ENCODE measurements at places on chromosomes 12 and 14.
A peak's percentile ranks its signal among the peaks of the same experiment; 100 is the strongest.

- no peak for DNase-seq
Measured at GRCh38 chr12:112989806-112990205, 11.5 kb downstream of the OAS2 start.

DNA sequence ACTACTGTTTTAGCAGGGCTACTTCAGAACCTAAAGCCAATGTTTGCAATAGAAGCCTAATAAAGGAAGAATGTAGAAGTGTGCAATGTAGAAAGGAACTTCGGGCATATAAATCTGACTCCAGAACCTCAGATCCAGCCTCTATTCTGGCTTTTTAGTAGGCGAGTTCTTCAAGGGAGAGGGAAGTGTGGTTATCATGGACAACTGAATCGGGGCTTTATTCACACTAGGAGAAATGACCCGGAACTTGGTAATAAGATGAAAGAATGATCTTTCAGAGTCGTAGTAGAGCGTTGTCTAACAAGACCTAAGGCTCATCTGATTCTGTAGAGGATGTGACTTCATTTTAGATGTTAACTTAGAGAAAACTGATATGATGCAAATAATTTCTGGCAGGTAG is 72.9 kb downstream of the CRADD start:
- DNase-seq, result no peak

GRCh38 chr14:67413806-67414769 is 2.1 kb upstream of the PLEK2 start:
- DNase-seq, result no peak

DNA sequence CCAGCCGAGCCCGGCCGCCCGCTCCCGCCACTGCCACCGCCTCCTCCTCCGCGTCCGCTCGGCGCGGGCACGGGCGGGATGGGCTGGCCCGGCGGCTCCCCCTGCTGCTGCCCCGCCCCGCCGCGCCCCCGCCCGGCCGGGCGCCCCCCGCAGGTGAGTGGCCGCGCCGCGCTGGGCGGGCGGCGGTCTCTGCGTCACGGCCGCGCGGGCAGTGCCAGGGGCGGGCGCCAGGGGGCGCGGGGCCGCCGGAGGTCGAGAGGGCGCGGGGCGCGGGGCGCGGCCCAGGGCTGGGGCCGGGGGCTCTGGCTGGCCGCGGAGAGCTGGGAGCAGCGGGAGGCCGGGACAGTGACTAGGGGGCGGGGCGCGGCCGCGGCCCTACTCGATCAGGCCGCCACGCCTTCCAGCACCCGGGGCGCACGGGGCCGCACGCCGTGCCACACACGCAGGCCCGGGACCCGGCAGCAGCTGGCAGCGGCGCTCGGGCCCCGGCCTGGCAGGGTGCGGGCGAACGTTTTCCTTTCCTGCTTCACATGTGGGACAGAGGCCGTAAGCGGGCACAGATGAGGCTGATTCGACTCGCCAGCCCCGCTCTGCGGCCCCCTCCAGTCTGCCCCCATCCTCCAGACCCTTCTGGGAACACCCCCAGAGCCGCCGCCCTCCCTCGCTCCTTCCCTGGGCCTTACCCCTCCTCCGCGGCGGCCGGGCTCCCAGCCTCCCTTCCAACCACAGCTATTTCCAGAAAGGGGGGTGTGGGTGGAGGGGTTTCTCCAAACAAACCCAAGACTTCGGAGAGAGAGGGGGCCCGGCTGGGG is 2.4 kb upstream of the TNS2 start:
- peak; percentile 88 for DNase-seq

DNA sequence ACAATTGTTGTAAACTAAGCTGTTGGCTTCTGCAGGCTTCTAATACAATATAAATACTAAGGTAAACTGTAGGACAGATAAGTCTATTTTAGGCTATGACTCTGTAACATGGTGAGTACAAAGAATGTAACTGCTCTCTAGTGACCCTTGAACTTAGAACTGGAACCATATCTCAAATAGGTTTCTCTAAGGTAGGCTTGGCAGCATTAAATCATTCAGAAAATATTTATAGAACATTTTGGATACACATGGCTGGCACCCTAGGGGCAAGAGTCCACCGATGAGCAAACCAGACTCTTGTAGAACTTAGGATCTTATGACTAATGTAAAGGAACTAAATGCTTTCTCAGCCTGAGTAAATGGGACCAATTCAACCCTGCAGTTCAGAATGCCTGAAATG is 19.4 kb upstream of the SLC25A3 start:
- DNase-seq, result no peak

DNA sequence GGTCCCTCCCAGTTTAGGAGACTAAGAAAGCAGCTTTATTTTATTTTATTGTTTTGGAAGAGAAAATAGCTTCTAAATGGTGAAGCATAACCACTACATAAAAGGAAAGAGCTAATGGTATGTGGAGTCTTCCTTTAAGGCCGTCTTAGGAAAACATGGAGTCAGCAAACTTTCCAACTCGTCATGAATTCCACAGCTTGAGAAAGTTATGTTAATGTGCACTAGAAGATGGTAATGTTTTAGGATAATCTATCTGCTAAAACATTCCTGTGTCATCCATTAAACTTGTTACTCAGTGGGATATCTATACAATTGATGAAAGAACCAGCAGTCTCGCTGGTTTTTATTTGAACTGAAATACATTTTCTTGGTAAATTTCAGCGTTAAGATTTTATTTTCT is 448.4 kb upstream of the SEL1L start:
- no peak for DNase-seq

DNA sequence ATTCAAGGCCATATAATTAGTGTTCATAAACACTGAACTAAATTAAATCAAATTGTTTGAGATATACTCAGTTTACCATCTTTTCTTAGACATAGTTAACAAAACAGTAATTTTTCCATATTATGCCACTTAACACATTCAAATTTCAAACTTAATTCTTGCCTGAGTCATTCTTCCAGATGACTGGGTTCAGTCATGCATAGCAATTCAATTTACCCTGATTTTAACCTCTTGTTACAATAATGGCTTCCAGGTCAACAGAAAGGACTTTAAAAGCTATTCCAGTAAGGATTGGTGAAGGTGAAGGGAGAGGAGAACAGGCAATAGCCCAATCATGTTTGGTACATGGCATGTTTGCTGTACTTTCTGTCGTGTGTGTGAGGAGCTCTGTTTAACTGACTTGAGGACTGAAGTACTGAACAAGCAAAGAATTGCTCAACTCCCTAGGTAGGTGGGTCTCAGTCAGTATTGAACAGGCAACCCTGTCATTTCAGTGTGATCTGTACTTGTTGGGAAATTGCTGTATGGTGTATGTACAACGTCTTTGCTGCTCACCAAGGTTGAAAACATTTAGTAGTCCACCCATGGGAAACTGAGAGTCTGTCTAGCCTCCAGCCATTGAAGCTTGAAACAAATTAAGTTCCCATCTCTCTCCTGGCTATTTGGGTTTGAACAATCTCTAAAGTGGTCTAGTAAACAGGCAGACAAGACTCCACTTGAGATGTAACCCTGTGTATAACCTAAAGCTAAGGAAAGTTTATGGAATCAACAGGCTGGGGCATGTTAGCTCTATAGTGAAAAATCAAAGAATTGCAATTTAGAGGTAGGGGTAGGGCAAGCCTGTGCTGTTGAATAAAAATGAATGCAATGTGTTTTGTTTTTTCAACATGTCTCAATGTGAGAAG is 327.2 kb downstream of the BTG1 start:
- DNase-seq, result no peak

GRCh38 chr12:81208187-81208911 is 130.5 kb downstream of the ACSS3 start:
- no peak for DNase-seq

GRCh38 chr12:31234053-31234840 is 91.7 kb downstream of the SINHCAF start:
- DNase-seq, result no peak

DNA sequence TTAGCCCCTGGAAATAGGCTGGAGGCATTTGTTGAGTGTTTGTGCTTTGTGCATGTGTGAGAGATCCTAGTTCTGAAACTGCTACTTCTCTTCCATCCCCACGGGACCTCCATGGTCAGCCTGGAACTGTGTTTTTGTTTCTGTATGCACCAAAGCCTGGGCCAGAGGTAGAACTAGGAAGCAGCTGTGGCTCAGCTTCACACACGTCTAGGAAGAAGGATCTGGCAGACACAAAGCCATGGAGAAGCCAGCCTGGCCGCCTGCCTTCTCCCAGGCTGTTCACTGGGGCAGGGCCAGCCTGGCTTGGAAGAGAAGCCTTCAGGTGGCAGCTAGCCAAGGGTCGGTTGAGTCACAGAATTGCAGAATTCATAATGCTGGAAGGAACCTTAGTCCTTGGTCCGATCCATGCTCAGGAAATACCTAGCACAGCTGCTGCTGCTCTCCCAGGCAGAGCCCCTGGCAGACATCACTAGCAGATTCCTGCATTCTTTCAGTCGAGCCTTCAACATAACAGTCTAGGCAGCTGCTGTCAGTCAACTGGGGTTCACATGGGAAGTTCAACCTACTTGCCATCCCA is 27.0 kb downstream of the RIN3 start:
- DNase-seq, result no peak

DNA sequence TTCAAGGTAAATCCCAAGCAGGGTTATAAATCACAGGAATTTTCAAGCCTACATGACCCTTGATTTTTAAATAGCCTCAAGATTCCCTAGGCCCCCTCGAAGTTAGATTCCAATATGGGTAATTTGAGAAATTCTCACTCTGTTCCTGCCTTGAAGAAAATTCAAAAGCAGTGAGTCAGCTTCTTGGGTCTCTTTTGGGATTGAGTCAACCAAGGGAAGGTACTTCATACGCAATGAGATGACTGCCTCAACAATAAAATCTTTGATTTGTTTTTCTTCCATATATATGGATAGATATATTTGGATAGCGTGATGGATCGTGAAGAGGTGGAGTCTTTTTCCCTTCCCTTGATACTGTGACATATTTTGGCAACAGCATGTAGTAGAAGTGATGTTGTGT is 180.4 kb upstream of the ATP2B1 start:
- DNase-seq, result no peak

Measured in GM19239 (cell line).